ENCODE measurements at places on chromosomes 1 and 21.

- DNase-seq = no peak
Measured at GRCh38 chr1:32782086-32782485, 35.1 kb downstream of the YARS1 start.

DNA sequence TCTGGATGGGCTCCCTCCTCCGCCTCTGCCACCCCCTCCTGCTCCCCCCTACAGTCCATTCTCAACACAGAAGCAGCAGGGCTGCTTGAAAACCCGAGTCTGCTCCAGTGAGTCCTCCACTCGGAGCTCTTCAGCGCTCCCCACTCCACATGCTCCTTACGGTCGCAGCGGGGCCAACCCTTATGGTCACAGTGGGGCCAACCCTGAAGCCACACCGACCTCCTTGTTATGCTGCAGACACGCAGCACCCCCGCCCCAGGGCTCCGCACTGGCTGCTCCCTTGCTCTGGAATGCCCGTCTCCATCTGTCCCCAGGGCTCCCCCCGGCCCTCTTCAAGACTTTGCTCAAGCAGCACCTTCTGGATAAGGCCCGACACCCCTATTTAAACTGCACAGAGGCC, 22.6 kb downstream of the GPR157 start:
- no peak for DNase-seq

DNA sequence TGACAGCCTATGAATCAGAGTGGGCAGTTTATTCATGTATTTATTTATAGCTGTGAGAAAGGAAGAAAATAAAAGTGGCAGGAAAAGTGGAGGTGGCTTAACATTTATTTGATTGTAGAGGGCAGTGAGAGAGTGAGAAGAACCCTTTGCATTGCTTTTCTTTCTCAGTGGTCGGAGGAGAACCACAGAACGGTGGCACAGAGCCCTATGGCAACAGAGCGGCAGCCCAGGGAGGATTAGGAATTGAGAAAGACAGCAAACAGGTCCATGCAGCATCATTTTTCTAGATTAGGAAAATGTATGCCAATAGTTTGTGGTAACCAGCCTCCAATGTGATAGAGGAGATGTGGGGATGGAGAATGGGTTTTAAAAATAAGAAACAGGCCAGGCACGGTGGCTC, 53.1 kb downstream of the NMNAT2 start:
- no peak for DNase-seq

- DNase-seq = no peak
Measured at GRCh38 chr1:3880429-3881192, 19.5 kb downstream of the C1orf174 start.

DNA sequence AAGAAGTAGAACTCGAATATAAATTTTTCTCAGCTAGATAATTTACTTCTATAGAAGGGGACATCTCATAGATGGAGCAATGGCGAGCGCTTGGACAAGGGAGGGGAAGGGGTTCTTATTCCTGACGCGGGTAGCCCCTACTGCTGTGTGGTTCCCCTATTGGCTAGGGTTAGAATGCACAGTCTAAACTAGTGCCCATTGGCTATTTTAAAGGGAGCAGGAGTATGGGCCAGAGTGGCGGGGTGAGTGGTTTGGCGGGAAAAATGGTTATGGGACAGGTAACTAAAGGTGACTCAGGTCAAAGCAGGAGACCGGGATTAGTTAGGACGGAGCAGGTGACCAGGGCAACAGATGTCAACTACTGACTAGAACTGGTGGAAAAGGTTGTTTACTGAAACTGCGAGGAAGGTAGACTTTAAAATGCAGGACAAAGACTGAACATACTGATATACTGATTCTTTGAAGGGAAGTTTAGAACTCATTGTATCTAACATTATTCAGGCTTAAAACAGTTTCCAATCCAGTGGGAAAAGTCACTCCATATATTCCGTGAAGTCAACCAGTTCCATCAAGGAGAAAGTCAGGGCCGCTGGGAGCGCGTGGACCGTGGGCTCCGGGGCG, 940 bp upstream of the ATAD3A start:
- no peak for DNase-seq

DNA sequence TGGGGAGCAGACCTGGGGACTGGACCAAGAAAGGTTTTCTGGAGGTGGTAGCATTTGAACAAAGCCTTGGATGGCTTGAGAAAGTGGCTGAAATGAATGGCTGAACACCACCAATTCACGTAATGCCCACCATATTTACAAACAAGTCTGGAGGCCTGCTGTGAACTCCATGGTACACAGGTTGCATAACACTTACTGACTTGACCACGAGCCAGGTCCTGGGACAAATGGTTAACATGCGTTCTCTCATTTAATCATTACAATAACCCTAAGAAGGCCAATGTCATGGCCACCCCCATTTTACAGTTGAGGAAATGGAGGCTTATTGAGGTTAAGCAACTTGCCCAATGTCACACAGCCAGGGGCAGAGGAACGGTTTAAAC, 44.4 kb downstream of the ZBTB18 start:
- no peak for DNase-seq

DNA sequence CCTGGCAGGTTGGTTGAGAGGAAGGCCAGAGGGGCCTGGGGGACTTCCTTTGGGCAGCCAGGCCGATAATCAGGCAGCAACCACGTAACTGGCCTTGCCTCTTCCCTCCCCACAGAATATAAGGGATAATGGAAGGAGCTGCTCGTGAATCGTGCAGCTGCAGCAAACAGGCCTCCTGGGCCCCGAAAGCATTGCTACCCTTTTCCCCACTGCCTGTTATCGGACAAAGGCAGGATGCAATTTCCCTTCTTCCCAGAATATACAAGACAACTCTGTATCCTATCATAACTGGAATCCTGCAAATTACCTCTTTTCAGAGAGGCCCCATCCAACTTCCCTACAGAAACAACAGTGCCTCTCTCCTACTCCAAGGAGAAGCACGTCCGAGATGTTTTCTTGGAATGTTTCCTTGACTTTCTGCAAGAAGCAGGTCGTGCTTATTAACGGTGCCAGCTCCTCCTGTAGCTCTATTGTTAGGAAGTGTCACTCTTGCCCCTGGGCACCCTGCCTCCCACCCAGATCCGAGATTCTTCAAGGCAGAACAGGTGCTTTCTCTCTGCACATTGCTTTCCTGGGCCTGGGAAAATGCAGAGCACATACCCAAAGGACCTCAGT, 106.0 kb upstream of the TIAM1 start:
- no peak for DNase-seq

DNA sequence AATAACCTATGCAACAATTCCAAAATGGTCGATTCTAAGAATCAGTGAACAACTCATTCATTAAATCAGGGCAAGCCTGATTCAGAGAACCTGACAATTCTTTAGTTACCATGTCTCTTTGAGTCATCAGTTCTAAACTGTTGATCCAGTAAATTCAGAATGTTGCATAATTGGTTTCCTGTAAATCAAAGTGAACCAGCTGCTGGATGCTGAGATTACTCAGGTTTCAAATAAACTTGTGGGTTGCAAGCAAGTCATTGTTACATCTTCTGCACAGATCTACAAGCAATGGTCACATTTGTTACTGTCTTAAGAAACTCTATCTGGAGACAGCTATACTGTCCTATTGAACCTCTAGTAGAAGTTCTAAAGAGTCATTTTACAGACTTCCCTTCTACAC, 16.5 kb downstream of the PLA2G2D start:
- no peak for DNase-seq

- no peak for DNase-seq
Measured at GRCh38 chr1:15706751-15707150, 22.6 kb downstream of the PLEKHM2 start.

- DNase-seq = no peak
Measured at GRCh38 chr1:152227310-152227928, 3.4 kb upstream of the HRNR start.
